ENCODE measurements at places on chromosomes 16 and 17.

DNA sequence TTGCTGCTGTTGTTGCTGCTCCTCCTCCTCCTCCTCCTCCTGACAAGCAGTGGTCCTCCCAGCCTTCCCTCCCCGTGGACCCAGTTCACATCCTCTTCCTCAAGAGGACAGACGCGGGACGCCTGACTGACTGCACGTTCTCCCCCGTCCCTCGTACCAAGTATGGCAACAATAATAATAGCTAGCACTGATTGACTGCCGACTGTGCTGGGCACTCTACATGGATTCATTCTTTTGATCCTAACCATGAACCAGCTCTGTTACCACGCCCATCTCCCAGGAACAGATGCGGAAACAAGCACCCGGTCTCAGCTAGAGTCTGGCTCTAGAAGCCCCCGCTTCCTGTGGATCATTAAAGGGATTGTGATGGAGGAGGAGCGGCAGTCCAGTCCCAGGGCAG, 78.0 kb downstream of the GNAO1 start:
- no peak for DNase-seq

DNA sequence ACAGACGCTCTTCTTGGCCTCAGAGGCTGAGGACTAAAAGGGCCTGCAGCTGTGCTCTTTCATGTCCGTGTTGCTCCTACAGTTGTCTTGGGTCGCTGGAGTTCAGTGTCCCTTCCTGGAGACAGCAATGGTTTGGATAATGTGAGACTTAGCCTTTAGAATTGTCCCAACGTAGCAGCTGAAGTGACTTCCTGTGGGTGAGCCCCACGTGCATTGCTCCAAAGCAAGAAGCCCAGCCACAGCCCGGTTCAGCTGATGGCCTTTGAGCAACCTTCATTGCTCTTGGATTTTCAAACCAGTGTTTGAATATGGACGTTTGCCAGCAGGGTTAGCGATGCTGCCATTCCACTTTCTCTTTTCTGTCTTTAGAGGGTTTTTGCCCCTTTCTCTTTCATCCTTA, 19.7 kb downstream of the TMEM11 start:
- no peak for DNase-seq

DNA sequence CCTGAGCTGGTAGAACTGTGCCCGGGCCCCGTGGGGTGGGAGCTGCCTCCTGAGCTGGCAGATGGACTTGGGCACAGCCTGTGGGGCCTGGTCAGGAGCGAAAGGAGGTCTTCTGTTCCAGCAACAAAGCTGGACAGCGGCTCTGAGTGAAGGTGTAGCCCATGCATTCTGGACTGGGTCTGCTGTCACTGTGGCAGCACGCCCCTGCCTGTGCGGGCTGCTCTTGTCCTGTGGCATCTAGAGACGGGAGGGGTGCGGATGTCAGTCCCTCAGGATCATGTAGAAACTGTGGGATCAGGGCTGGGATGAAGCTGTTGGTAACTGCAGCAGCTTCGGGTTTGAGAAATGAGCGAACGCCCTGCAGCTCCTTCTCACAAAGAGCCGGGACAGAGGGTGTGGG, 19.4 kb downstream of the BAIAP2 start:
- no peak for DNase-seq

DNA sequence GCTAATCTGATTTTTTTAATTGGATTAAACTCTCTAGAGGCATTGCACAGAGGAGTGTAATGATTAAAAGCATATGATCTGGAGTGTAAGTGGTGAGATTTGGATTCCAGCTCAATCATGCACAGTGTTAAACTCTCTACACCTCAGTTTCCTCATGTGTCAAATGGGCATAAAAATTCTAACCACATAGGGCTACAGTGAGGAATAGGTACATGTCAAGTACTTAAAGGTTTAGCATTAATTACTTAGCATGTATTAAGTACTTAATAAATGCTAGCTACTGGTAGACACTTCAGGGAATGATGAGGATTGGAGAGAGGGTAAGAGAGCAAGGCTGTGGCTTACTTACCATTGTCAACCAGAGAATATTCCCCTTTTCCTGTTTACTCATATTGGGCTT, 17.1 kb downstream of the ERI2 start:
- DNase-seq: no peak

DNA sequence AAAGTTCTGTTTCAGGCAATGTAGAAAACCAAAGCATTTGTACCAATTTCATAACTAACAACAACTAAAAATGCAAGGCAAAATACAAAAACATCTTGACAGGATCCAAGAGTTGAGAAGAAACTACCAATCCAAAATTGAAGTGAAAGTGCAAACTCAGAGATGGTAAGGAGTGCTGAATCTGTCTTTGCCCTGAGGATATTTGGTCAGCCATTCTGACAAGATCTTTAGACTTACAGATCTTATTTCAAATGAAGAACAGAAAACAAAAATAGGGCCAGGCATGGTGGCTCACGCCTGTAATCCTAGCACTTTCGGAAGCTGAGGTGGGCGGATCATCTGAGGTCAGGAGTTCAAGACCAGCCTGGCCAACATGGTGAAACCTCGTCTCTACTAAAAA, 412.8 kb downstream of the ZFHX3 start:
- DNase-seq: no peak

Measured in astrocyte of the spinal cord (primary cell).